ENCODE measurements at places on chromosomes 6 and 20.
A peak's percentile ranks its signal among the peaks of the same experiment; 100 is the strongest.

- no peak for DNase-seq
Measured at GRCh38 chr6:69816026-69816425, 19.2 kb upstream of the LMBRD1 start.

- peak; percentile 79 for DNase-seq
Measured at GRCh38 chr6:63571361-63572043, 778 bp upstream of the LOC128125822 start.

GRCh38 chr6:56036916-56037600 is 161.7 kb upstream of the BMP5 start:
- DNase-seq = no peak

DNA sequence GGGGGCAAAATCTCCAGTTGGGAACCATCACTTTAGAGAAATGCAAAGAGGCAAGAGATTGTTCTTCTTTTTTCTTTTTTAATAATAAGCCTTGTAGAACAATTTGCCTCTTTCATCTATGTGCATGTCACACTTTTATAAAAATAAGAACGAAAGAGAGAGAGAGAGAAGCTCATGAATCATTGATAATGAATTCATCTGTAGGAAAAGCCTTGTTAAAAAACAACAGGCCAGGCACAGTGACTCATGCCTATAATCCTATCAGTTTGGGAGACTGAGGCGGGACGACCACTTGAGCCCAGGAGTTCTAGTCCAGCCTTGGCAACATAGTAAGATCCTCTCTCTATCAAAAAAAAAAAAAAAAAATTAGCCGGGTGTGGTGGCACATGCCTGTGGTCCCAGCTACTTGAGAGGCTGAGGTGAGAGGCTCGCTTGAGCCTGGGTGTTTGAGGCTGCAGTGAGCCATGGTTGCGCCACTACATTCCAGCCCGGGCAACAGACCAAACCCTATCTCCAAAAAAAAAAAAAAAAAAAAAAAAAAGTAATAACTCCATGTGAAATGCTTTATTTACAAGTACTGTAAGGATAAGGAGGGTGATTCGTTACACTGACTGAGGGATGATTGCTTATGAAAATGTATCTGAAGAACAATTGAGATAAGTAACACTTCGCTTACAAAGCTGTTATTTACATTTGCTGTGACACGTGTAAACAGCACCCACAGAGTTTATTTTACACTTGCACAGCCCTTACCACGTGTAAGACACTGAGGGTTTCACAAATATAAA is 6.0 kb downstream of the CCN5 start:
- no peak for DNase-seq

DNA sequence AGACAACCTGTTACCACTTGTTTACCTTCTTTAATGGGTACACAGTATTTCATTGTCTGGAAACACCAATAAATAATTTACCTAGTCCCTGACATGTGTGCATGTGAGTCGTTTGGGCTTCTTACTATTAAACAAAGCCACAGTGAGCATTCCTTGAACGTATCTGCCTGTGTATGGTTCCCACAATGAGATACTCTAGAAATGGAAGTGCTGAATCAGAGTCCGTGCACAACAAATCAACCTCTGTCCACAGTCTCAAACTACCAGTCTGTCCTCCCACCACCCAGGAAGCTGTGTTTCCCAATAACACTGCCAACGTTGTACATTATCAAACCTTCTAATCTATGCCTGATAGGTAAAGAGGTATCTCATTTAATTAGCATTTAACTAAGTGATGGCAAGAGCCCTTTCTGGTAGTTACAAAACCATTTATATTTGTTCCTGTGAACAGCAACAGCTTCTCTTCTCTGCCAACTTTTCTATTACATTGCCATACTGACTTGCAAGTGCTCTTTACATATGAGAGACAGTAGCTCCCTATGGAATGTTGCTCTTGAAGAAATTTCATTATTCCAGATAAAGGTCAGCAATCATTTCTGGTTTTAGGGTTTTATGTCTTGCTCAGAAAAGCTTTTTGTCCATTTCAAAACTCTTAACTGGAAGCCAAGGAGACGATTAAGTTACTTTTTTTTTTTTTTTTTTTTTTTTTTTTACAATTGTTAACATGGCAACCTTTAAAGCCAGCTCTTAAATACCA is 14.7 kb downstream of the JAG1 start:
- no peak for DNase-seq

GRCh38 chr6:64838726-64839125 is 868.3 kb downstream of the EYS start:
- DNase-seq = no peak

GRCh38 chr20:8401556-8401955 is 269.5 kb downstream of the PLCB1 start:
- DNase-seq = no peak

DNA sequence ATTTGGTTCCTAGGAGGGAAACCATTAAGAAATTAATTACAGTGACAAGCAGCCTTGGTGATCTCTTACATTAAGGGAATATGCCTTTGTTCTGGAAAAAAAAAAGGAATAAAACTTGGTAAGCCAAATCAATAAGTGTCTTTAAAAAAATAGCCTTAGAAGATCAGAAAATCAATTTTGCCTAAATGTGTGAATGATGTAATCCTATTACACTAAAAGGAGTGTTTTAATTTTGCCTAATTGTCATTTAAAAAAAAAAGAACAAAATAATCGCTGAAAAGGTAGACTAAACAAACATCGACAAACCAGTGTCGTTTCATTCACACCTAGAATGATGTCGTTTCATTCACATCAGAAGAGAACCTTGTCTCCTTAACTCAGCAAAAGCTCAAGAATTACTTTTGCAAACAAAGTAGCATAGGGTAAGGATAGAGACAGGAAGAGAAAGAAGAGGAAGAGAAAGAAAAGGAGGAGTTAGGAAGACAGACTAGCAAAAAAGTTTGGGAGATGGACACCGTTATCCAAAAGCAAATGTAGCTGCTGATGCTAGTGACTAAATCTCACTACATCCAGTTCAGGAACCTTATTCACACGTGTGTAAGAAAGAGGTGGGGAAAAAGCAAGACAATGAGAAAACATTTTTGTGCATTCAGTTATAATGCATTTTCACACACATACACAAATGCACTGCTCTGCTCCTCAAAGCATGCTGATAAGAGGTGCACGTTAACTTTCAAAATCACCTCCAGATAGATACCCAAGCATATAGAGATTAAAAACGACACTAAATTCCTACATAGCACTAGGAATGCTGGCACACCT is 60.6 kb downstream of the HIVEP2 start:
- DNase-seq = no peak

DNA sequence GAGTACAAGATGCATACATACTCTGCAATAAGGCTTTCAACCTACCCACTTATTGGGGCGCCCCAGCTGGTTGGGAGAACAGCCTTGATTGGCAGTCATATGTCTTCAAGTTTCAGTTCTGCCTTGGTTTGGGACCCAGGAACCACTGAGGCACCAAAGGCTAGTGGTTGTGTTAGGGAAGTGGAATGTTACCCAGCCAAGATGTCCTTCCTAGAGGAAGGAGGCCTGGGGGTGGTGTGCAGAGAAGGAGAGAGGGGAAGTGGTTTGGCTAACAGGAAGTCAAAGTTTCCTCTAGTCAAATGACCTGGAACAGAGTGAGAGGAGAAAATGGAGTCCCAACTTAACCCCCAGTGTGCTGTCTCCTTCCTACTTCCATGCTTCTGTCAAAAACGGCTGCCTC is 59.4 kb downstream of the CD164 start:
- no peak for DNase-seq

DNA sequence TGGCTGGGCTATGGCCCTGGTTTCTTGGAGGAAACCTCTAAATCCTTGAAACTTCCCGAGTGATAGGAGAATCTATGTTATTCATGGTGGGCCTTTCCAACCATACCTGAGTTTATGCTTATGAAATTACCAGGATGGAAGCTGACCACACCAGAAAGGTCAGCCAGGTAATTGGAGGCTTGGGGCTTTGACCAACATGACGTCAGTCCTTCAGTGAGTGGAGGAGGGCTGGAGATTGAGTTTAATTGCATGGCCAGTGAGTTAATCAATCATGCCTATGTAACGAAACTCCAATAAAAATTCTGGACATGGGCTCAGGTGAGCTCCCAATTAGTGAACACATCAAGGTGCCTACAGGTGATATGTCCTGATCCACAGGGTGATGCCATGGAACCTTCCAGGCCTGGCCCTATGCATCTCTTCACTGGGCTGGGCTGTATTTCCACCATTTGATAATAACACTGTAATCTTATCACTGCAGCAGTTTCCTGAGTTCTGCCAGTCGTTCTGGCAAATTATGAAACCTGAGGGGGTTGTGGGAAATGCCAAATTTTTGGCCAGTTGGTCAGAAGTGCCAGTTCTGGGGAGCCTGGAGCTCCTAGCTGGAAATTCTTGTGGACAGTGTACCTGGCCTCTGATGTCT is 106.5 kb downstream of the CDH26 start:
- DNase-seq = no peak

DNA sequence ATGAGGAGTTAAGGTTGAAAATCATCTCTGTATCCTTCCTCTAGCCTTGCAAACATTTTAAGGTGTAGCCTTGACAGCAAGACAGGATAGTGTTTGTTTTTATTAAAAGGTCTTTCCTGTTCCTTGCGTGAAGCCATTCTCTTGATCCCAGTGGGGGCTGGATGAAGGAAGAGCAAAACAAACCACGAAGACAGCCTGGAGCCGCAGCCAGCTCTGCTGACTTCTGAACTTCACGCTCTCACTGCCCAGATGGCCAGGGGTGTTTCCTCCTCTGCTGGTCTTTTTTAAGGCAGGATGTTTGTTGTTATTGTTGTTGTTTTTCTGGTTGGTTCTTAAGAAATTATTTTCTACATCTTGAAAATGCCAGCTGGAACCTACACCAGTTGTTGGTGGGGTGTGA is 156.4 kb downstream of the MTHFD1L start:
- no peak for DNase-seq

- no peak for DNase-seq
Measured at GRCh38 chr6:134216301-134217010, 101.5 kb downstream of the SGK1 start.

GRCh38 chr6:5516036-5516435 is 254.7 kb downstream of the FARS2 start:
- DNase-seq = no peak

DNA sequence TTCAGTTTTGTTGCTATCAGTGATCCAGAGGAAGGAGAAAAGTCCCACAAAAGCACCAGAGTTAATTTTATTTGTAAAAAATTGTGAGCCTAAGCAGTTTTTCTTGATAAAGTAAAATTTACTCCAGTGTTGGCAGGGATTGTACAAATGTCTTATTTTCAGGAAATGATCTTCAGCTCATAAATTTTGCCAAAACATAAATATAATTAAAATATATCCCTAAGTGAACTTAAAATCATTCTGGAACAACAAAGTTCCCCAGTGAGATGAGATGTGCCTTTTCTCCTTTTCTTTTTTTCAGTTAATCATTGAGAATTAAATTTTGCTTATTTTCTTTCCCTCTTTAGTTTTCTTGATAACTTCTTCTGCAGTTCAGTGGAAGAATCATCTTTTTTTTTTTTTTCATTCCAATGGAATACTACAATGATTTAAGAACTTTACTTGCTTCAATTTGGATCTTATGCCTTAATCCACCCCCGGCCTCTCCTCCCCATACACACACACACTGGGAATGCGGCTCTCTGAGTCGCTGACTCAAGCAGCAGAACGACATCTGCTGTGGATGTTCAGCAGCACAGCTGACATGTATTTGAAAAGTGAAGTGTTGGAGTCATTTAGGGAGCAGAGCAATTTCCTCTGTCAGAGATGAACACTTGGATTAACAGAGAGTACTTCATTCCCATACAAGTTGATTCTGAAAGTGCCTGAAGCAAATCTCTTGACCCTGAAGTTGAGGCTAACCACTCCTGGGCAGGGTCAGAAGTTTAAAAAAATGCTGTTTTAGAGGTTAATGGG is 27.7 kb upstream of the LAMA4 start:
- no peak for DNase-seq

DNA sequence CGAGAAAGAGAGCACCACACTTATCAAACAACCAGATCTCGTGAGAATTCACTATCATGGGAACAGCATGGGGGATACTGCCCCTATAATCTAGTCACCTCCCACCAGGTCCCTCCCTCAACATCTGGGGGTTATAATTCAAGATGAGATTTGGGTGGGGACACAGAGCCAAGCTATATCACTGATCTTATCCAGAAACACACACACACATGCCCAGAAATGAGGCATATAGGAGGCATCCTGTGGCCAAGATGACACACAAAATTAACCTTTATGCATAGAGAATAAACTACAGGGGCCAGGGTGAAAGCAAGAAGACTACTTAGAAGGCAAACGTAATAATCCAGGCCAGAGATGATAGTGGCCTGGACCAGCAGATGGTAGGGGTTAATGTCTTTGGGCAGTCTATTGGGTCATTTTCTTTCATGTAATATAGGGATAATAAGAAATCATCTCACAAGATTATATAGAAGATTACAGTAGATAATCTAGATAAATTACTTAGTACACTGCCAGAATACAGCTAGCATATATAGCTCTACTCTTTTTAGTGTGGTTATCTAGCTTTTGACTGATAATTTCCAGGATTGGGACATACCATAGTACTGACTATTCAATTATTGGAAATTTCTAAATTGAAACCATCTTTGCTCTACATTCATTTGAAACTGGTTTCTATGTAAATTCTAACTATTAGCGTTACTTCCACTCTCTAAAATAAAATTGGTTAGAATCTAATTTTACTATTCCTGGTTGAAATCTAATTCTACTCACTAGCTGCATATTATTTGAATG is 20.0 kb downstream of the RNF144B start:
- DNase-seq = no peak

DNA sequence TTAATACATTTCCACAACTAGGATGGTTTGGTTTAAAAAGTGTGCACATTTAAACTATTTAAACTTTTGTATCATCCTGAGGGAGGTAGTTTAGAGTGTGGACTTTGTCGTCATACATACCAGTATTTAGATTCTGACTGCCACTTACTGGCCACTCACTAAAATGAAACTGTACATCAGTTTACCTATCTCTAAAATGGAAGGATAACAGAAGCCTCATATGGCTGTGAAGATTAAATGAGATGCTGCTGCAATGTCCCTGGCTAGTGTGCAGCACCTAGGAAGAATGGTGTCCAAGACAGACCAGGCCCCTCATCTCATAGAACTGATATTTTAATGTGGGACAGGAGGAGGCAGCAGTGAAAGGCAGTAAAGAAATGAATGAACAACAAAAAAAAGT is 12.0 kb upstream of the PKIG start:
- DNase-seq = no peak

DNA sequence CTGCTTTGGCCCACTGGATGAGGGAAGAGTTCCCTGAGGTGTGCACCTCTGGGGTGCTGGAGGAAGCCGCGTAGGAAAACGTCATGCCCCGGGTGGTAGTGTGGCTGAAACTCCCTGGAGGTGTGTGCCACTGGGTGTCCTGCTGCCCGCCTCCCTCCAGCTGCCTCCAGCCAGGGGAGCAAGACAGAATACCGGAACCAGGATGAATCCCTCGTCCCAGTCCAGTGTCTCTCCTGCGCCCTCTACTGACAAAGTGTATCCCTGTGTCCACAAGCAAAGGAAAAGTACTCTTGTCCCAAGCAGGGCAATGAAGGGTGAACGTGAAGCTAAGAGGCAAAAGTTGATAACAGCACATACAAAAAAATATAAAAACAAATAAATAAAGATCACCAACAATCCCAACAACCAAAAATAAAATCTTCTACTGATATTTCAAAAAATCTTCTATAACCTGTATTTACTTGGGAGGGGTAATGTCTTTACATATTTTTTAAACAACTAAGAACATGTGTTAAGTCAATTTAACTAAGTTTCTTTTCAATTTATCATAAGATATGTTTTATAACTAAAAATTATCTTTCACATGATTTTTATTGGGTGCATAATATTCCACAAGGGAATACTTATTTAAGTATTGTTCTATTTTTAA is 437.6 kb downstream of the MAFB start:
- no peak for DNase-seq

All from naive thymus-derived CD8-positive, alpha-beta T cell (primary cell).